ENCODE measurements at places on chromosomes 6 and 20.

- DNase-seq = no peak
Observed at GRCh38 chr6:15350386-15351083, 104.7 kb downstream of the JARID2 start.

DNA sequence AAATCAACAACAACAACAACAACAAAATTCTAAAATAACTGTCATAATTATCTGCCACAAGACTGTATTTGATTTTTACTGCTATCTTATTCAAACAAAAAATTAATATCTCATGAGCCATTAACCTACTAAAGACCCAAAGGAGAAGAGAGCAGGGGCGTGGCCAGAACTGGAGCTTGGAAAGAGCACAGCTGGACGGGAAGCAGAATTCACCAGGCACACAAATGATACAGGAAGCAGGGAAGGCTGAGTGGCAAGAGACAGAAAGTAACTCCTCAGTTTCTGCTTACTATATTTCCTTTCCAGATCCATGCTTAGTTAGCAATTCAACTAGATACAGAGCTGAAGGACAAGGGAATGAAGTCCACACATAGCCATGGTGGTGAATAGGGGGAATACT is 54.4 kb downstream of the FKBP5 start:
- no peak for DNase-seq

DNA sequence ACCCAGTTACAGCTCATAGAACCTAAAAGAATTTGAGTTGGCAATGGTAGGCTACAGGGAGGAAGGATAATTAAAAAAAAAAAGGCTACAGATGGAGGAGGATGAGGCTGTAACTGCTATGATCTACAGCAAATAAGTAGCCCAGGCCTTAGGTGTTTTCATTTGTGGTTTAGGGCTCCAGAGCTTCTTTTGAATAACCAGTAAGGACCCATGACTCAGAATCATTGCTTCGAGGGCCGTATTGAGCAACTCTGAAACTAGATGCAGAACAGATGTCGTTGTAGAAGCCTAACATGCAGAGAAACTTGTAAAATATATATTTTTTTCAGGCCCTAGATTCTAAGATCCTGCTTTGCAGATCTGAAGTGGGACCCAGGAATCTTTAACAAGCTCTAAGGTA is 19.0 kb upstream of the ASIP start:
- no peak for DNase-seq

GRCh38 chr6:138722425-138723371 is 50.9 kb upstream of the CCDC28A start:
- no peak for DNase-seq

DNA sequence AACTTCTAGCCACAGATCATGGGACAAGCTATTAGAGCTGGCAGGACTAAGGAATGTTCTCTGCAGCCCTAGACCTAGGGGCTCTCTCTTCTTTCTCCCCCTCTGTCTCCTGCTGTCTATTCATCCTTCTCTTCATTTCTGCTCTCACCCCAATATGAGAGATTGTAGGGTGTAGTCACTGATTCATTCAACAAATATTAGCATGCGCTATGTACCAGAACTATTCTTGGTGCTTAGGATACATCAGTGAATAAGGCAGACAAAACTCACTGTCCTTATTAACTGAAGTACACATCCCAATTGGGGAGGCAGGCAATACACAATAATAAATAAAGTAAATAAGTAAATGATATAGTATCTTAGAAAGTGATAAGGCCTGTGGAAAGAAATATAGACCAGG is 14.7 kb upstream of the SIRPB2 start:
- no peak for DNase-seq

DNA sequence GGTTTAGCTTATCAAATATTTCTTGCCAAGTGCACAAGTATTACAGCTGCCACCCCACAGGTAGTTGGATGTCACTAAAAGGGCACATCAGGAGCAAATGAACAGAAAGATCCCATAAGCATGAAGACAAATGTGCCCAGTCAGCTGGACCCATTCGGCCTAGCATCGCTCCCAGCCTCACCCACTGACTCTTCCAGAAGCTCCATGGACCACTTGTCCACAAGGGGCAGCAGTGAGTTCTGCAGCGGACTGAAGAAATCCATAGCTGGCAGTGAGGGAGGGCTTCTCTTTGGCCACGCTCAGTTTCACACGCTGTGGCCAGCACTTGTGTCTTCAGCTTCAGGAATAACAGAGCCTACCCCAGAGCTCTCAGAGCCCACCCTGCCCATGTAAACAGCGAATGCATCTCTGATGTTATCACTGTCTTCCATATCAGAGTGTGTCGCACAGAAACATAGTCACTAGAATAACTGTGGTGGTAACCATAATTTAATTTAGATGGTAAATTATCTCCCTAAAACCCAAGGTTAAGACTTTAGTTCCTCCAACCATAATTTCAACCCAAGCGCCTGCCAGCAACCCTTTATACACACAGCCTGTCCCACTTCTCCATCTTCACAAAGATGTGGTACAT is 15.8 kb downstream of the CGA start:
- DNase-seq = peak; percentile 12

DNA sequence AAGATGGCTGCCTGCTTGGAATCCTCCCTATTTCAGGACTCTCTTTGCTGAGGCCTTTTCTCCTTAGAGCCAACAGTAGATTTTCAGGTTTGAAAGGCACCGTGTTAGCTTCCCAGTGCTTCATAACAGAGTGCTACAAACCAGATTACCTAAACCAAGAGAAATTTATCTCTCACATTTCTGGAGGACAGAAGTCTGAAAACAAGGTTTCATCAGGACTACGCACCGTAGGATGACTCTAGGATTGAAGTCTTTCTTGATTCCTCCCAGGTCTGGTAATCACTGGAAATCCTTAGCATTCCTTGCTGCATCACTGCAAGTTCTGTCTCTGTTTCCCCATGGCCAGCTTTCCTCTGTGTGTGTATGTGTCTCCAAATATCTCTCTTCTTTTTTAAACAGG is 508.4 kb upstream of the GJE1 start:
- no peak for DNase-seq

DNA sequence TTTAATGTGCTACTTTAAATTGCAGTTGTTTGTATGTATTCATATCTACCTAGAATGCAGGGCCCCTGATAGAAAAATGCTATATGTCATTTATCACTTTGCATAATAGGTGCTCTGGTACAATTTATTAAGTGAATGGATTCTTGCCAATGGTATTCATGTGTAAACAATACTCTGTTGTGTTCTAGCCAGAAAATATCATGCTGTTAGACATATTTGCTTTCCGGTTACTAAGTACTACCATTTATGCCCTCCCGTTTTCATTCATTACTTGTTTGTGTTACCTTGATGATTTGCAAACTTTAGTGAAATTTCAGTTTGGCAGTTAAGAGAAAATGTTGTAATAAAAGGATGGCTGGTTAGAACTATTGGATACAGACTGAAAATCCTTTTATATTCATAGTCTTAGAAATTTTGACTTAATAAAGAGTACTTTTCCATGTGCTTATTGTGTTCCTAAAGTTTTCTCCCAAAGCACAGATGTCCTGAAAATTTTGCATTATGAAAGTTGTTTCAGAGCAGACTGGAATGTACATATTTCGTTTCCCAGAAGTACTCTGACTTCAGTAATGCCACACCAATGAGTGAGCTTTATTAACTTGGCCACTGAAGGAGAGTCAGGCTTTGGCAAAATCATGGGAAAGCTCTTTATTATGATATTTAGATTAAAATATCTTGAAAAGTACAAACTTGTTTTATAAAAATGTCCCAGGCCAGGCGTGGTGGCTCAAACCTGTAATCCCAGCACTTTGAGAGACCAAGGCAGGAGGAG is 31.5 kb downstream of the RPF2 start:
- DNase-seq = no peak

GRCh38 chr6:104064876-104065275 is 794.8 kb downstream of the HACE1 start:
- DNase-seq = no peak

DNA sequence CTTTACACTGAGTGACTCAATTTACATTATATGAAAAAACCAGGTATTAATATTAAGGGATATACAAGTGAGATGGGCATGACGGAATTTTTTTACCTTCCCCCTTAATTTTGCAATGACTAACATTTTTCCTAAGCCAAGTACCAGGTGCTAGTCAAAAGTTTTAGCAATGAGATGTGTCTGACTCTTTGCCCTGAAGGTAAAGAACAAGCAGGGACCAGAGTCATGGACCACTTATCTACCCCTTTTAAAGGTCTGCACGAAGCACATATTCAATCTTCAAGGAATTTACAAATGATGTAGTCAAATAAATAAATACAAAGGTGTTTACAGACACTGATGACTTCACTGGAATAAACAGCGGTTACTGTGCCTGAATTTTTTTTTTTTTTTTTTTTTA is 1.4 kb downstream of the GLO1 start:
- DNase-seq = no peak

DNA sequence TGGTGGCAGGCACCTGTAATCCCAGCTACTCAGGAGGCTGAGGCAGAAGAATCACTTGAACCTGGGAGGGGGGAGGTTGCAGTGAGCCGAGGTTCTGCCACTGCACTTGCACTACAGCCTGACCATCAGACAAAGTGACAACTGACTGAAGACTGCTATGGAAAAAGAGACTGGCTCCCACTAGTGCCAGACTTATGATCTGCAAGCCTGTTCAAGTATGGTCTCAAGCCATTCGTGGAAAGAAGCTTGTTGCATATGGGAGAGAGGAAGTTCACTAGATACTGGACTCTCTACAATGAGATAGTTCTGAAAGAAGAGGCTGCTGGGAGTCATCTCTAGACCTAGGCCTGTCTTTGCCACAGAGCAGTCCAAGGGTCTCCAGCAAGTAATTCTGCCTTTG is 26.7 kb downstream of the MDN1 start:
- DNase-seq = no peak

DNA sequence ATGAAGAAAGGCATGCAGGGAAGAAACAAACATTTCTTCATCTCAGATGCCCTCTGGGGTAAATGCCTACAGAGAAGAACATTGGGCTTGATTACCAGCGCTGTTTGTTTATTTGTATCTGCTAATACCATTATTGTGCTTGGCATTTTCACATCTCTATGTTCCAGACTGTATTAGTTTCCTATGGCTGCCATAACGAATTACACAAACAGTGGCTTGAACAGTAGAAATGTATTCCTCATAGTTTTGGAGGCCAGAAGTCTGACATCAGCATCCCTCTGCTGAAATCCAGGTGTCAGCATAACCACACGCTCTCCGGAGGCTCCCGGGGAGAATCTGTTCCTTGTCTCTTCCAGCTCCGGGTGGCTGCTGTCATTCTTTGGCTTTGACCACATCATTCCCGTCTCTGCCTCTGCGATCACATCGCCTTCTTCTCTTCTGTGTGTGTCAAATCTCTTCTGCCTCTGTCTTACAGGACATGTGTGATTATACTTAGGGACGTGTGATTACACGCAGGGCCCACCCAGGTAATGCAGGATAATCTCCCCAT is 241.6 kb upstream of the SUPT3H start:
- no peak for DNase-seq

DNA sequence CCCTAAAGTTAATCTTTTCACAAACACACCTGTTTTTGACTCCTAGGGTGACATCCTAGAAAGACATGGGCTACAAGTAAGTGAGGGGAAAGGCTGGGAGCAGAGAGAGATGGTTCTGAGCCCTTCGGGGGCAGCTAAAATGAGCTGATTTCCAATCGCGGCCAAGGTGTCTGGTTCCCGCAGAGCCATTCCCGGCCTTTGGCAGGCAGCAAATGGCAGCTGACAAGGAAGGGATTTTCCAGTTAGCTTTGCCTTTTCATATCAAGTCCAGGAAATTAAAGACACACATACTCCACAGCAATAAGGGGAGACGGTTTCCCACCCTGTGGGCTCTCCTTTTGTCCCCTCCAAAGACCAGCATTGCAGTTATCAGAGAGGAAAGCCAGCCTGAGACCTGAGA is 228.5 kb downstream of the ZMYND8 start:
- no peak for DNase-seq

- no peak for DNase-seq
Observed at GRCh38 chr20:278607-279571, 11.7 kb downstream of the C20orf96 start.

DNA sequence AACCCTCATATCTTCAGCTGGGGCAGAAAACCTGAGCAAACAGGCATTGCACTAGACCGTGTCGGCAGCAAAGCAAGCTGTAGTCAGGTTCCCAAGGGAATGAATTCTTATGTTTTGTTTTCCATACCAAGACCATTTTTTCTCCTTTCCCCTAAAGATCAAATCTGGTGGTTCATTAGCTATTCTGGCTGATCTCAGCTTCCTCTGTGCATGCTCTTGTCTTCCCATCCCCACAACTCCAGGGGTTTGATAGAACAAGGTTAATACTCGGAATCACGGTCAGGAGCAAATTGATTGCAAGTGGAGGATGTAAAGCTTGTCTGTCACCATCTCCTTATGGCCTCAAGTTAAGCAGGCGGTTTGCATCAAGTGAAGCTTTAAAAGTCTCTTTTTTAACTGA is 778.8 kb downstream of the KIF16B start:
- no peak for DNase-seq

- no peak for DNase-seq
Observed at GRCh38 chr6:25165800-25166199, 113.4 kb upstream of the CARMIL1 start.

GRCh38 chr20:15917283-15917682 is 656.0 kb downstream of the KIF16B start:
- DNase-seq = no peak

GRCh38 chr20:59318201-59318790 is 17.9 kb downstream of the EDN3 start:
- DNase-seq = no peak

DNA sequence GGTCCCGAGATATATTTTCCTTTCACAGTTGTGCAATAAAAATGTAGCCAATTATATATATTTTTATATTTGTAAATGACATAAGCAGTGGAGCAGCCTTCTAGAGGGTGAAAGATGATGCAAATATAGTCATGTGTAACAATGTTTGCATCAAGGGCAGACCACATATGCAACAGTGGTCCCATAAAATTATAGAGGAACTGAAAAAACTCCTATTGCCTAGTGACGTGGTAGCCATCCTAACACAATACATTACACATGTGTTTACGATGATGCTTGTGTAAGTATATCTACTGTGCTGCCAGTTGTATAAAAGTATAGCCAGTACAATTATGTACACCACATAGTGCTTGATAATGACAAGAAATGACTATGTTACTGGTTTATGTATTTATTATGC is 162.8 kb downstream of the ZFAND3 start:
- no peak for DNase-seq

- no peak for DNase-seq
Observed at GRCh38 chr20:1788044-1788443, 107.2 kb upstream of the SIRPA start.

GRCh38 chr6:141587482-141588266 is 545.1 kb upstream of the GJE1 start:
- no peak for DNase-seq

- no peak for DNase-seq
Observed at GRCh38 chr6:154648888-154649205, 84.4 kb upstream of the SCAF8 start.

DNA sequence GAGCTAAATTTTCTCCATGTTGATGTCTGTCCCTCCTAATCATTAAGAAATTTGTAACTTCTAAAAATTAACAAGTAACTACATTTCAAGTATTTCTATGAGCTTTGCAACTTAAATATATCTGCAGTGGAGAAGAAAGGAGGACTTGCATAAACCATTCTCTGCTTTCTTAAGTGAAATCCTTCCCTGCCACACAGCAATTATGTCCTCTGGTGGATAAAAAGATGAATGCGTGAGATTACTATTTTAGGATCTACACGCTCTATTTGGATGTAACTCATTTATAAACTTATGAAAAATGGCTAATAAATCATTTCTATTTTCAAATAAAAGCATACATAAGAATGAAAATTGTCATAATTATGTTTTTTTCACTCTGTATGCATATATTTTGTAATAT is 338.0 kb upstream of the PTCHD4 start:
- no peak for DNase-seq

GRCh38 chr20:37774156-37774555 is 80.3 kb downstream of the CTNNBL1 start:
- no peak for DNase-seq

- no peak for DNase-seq
Observed at GRCh38 chr6:122026582-122027369, 372.7 kb upstream of the HSF2 start.
